ENCODE measurements at places on chromosomes 4 and X.

- DNase-seq, result no peak
Observed at GRCh38 chrX:13689741-13690211, 848 bp downstream of the RAB9A start.

GRCh38 chr4:47213106-47213505 is 181.7 kb downstream of the GABRB1 start:
- DNase-seq, result no peak

- DNase-seq, result no peak
Observed at GRCh38 chrX:79182071-79182470, 37.6 kb downstream of the GPR174 start.

DNA sequence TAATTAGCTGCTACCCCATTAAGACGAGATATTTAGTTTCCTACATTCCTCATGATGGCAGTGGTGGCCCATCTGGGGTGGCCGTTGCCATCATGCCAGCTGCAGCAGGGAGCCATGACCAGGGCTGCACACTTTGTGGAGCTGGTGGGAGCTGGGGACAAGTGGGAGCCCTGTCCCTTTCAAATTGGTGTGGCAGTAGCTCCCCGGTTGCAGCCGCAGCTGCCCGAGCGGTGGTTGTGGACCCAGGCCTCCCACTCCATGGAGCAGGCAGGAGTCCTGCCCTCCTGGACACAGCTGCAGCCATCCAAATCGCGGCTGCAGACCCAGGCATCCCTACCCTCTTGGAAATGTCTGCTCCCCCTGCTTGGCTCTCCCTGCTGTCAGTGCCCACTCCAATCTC is 9.3 kb upstream of the SYTL5 start:
- no peak for DNase-seq
